Small intestine (tissue), 16 donors: ENCODE measurements at places on chromosomes 7 and 10.

- no peak for DNase-seq
These were observed 9.9 kb downstream of the RHEB start for GRCh38 chr7:151509670-151510333.

- no peak for DNase-seq
These were observed 52.7 kb upstream of the APBB1IP start for GRCh38 chr10:26385443-26385842.

GRCh38 chr7:16492513-16493062, 27.1 kb upstream of the SOSTDC1 start:
- peak; percentile 83 for DNase-seq

- no peak for DNase-seq
These were observed 67.3 kb downstream of the GLCCI1 start for GRCh38 chr7:8035647-8036518.

GRCh38 chr7:44218418-44219201, 17.8 kb downstream of the YKT6 start:
- no peak for DNase-seq

DNA sequence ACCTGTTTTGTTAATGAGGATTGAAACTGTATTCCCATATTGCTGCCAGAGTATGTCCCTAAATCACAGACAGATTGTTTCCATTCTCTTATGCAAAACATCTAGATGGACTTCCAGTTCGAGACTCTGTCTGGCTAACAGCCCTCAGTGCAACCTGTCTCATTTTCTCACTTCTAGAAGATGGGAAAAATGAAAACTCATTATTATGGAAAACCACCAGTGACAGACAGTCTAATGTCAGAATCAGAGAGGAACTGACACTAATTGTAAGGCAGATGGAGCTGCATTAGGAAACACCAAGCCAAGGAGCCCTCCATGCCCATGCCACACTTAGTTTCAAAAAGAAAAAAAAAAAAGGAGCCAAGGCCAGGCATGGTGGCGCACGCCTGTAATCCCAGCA, 61.6 kb downstream of the NPSR1 start:
- DNase-seq = no peak

- DNase-seq = no peak
These were observed 222.0 kb downstream of the BICC1 start for GRCh38 chr10:58734664-58735063.

DNA sequence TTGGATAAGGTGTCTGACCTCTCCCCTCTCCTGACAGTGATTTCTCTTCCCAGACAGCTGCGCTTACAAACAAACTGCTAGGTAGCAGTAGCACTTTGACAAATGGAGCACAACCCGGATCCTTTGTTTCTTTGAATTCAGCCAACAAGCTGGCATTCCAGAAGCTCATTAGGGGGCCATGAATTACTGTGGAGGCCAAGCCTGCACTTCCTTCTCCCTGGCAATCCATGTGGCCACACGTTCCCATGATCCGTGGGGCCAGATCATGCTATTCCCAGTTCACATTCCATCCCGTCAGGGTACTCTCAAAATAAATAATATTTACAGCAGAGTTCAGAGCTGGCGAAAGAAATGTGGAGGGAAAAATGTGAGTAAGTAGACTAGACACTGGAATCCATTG, 172.4 kb downstream of the PRPF18 start:
- no peak for DNase-seq

DNA sequence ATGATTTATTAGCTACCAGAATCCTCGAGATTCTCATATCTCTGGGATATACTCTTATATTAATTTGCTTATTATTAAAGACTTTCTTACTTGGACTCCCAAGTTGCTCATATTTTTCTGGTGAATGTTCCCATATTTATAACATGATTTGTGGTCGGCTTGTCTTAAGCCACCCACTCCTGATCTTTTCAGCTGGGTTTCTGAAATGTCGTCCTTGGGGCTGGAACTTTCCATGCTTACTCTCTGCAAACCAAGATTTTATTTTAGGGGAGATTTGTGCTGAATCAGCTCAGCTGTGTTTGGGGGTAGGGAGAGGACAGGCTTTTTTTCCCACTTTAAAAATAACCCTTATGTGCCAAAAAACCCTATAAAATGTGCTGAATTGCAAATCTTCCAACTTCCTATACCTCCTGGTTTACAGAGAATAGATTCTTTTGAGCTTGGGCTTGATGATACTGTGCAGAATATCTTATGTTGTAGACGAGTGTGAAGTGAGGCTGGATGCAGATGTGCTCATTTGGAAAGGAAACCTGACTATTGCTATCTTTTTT, 162.1 kb downstream of the SND1 start:
- DNase-seq = no peak

GRCh38 chr10:132399117-132400035, 2.4 kb downstream of the PWWP2B start:
- no peak for DNase-seq

GRCh38 chr10:91198781-91199180, 21.7 kb upstream of the PCGF5 start:
- DNase-seq = peak; percentile 87

DNA sequence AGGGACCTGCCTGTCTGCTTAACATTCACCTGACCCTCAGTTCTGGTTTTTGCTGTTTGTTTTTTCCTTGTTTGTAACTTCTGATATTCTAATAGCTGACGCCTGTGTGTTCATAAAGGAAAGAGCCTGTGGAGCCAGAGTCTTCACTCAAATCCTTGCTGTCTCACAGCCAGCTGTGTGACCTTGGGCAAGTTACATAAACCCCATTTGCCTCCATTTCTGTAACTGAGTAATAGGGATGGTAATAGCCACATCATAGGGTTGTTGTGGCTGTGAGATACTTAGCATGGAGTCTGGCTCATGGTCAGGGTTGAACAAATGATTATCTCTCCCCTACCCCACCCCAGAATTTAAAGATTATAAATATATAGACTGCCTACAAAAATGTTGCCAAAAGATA, 27.0 kb downstream of the WBP1L start:
- no peak for DNase-seq
